Central memory CD8-positive, alpha-beta T cell (primary cell): ENCODE measurements at places on chromosomes 13 and 19.
A peak's percentile ranks its signal among the peaks of the same experiment; 100 is the strongest.

GRCh38 chr19:41590936-41591335 is 15.0 kb downstream of the CEACAM21 start:
- DNase-seq, result no peak

- no peak for DNase-seq
Measured at GRCh38 chr13:50026788-50027473, 11.7 kb downstream of the KCNRG start.

GRCh38 chr13:98576963-98577835 is at the start of gene STK24:
Gene STK24, minus strand, starts transcription at chr13:98577107. Its CDS starts 321 bp downstream, at chr13:98576786.
- DNase-seq, result peak; percentile 44

DNA sequence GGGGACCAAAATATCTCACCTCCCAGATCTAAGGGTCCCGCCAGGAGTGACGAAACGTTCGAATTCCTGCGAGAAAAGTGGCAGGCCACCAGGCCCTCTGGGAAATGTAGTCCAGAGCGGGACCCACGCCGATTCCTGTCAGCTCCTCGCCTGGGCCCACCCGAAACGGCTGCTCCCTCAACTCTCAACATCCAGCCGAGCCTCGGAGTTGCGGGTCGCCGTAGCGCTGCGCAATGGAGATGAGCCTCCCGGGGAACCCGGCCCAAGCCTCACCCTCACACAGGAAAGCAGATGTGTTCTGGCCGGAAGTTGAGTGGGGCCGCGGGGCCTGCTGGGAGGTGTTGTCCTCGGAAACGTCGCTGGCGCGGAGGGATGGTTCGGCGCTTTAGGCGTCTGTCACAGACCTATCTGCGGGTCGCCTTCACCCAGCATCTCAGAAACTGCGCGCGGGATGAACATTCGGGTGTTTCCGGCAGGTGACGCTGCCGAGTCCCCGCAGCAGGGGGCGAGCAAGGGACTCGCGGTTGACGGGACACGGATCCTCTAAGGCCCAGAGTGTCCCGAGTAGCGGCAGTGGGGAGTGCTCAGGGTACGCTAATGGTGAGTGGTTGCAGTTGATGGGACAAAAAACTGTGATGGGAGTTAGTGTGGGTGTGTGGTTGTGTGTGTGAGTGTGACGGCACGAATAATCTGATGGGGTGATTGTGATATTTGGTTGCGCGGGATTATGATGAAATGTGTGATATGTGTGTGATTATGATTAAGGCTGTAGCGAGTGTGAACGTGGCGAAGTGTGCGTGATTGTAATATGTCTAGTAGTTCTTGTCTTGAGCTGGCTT is at the start of the genes ZNF568 and ZNF829:
ZNF568 (plus strand) TSS at position 341 of the 839 bp plus-strand sequence. CDS start 6,439 bp downstream, outside the sequence.
ZNF829 (minus strand) TSS at position 300 of the 839 bp plus-strand sequence. CDS start 1,124 bp downstream, outside the sequence.
- peak; percentile 94 for DNase-seq

- DNase-seq, result no peak
Measured at GRCh38 chr13:84946192-84946591, 853.0 kb downstream of the SLITRK6 start.

- DNase-seq, result no peak
Measured at GRCh38 chr19:52722062-52723003, 12.5 kb downstream of the ZNF611 start.

DNA sequence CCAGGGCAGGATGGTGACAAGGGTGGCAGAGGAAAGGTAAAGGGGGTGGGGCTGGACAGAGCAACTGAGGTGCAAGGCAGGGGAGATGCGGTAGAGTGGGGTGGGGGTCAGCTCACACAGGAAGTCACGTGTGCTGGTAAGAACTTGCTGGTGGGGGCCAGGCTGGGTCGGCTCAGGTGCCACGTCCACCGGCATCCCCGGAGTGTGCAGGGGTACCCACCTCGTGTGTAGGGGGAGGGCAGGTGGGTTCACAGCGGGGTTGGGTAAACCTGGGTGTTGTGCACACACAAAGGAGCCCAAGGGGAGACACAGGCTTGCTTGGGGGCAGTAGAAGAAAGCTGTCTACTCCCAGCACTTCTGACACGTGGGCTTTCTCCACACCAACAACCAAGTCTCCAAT is 2.9 kb downstream of the ZNF835 start:
- no peak for DNase-seq

GRCh38 chr19:41427647-41428480 is 690 bp upstream of the B3GNT8 start:
- DNase-seq, result peak; percentile 36

GRCh38 chr13:45136741-45137504 is 16.6 kb downstream of the GTF2F2 start:
- DNase-seq, result no peak

- DNase-seq, result no peak
Measured at GRCh38 chr19:16599655-16600346, 27.6 kb upstream of the SLC35E1 start.

- DNase-seq, result no peak
Measured at GRCh38 chr13:30241532-30241931, 65.8 kb downstream of the KATNAL1 start.

DNA sequence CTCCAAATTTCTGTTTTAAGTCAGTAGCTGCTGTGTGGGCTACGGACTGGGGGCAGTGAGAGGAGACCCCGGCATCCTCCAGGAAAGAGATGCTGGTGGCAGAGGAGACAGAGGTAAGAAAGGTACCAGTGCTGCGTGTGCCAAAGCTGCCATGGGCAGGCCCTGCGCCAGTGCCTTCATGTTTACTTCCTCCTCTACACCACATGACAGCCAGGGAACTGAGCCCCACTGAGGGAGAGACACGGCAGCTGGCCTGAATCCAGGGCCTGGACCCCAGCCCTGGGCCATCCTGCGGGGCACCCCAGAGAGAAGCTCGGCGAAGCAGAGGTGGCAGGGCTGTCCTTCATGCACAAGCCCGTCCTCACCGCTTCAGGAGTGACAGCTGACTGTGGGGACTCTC is 22.7 kb upstream of the CCNP start:
- no peak for DNase-seq

GRCh38 chr19:47406711-47407416 is 12.5 kb downstream of the MEIS3 start:
- DNase-seq, result no peak

DNA sequence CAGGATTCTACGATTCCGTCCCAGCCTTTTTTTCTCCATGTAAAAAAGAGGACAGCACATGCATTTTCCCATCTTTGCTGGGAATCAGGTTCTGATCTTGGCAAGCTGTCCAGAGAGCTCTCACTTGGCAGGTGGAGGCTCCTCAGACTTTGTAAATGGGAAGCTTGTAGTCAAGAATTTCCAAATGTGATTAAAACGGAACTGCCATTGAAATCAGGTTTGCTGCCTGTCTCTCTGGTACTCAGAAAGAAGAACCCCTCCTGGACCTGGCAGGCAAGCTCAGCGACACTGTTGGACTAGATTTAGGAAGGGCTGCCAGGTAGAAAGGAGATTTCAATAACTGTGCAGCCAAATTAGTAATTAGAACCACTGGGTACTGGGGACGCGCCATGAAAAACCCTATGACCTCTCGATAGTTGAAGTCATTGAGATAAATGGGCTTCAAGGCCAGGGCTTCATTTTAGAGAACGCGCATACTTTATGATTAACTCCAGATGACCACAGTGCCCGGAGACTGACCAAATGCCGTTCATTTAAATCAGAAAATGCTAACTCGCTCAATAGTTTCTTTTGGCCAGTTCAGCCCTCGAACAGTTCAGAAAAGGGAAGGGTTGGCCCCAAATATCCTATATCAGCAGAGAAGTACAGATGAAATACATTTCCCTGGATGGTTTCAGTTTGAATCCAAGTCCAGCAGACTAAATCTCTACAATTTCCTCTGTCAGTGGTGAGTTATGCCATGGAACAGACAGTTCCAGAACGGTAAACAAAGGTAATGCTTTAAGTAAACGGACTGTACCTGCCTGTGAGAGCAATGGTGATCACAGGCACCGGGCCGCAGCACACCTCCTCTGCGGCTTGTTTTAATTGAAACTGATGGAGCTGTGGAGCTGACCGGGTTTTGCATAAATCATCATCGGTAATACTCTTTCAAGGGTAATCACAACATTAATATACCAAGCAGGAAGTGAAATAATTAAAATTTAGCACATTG is 517.4 kb downstream of the RFC3 start:
- DNase-seq, result no peak

GRCh38 chr19:41612483-41612882 is 14.4 kb downstream of the CEACAM4 start:
- no peak for DNase-seq

DNA sequence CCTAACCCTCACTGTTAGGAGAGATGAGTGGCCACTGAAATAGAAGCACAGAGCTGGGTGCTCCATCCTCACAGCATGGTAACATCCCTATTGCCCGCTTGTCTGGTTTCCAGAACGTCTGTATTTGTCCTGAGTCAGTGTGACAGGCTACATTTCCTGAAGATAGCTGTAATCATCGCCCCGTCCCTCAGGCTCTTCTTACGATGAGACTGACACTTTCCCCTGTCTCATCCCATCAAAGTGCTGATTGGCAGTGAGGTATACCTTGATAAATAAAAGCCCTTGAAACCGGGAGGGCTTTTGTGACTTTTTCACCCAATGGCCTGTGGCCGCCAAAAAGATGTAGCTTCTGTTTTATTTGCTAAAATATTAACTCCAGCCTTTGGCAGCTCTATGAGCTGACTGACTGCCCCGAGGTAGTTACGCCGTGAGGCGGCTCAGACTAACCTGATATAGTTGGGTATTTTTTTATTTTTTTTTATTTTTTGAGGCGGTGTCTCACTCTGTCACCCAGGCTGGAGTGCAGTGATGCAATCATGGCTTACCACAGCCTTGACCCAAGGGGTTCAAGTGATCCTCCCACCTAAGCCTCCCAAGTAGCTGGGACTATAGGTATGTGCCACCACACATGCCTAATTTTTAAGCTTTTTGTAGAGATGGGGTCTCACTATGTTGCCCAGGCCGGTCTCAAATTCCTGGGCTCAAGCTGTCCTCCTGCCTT is 5.7 kb upstream of the LRRC4B start:
- DNase-seq, result no peak

DNA sequence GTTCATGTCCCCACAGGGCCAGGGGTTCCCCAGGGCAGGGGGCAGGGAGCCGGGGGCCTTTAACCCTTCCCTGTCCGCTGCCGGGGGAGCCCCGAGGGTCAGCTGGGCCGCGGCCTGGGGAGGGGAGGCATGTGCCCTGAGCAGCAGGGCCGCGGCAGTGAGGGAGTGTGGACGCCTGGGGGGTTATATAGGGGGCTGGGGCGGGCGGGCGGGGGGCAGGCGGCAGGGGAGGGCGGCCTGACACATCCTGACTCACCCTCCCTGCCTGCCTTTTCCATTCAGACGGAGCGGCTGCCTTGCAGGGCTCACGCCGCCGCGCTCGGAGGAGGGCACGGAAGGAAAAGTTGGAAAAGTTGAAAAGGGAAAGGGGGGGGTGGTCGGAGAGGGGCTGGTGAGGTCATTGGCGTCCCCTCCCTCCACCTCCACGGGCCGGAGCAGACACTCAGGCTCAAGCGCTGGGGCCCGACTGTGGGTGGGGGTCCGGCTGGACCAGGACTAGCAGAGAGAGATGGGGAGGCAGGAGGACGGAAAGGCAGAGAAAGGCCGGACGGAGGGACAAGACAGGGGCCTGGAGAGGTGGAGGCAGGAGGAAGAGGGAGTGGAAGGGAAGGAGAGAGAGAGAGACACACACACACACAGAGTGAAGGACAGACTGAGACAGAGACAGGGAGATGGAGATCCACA is at the start of gene IL11:
IL11 (minus strand) TSS at position 159 of the 684 bp plus-strand sequence; CDS start at position 6, 153 bp downstream.
- no peak for DNase-seq

- DNase-seq, result no peak
Measured at GRCh38 chr19:48122421-48122820, 11.8 kb upstream of the PLA2G4C start.

DNA sequence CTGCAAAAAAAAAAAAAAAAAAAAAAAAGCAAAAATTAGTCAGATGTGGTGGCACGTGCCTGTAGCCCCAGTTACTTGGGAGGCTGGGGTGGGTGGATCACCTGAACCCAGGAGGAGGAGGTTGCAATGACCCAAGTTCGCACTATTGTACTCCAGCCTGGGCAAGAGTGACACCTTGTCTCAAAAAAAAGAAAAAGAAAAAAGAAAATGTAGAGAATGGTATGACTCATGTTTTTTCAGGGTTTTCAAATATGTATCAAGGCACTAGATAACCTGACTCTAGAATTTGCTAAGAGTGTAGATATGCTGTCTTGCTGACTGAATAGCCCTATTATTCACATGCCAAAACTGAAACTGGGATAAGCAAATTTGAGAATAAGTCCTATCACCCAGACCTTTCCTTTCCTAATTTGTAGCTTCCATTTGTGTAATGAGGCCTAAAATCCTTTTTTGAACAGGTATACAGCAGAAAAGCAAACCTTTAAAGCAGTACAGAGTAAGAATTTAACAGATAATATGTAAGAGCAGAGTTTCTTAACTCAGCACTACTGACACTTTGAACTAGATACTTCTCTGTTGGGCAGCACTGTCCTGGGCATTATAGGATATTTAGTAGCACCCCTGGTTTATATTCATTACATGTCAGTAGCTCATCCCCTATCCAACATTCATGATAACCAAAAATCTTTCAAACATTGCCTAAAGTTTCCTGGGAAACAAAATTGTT is 108.6 kb downstream of the ELF1 start:
- no peak for DNase-seq

DNA sequence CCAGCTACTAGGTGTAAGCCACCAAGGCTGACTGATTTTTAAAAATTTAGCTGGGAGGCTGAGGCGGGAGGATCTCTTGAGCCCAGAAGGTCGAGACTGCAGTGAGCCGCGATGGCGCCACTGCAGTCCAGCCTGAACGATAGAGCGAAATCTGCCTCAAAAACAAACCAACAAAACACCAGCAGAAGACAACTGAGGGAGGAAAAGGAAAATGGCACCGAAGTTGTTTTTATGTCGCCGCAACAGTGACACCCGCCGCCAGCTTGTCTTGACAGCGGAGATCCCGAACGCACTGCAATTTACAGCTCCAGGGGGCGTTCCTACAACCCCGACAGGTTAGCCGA is 298 bp upstream of the FAM98C start:
- DNase-seq, result no peak

GRCh38 chr19:14561847-14562351 is 10.0 kb downstream of the NDUFB7 start:
- DNase-seq, result no peak

GRCh38 chr13:85685436-85685835 is 113.8 kb downstream of the SLITRK6 start:
- no peak for DNase-seq

- DNase-seq, result no peak
Measured at GRCh38 chr19:679418-680286, 3.5 kb downstream of the FSTL3 start.

DNA sequence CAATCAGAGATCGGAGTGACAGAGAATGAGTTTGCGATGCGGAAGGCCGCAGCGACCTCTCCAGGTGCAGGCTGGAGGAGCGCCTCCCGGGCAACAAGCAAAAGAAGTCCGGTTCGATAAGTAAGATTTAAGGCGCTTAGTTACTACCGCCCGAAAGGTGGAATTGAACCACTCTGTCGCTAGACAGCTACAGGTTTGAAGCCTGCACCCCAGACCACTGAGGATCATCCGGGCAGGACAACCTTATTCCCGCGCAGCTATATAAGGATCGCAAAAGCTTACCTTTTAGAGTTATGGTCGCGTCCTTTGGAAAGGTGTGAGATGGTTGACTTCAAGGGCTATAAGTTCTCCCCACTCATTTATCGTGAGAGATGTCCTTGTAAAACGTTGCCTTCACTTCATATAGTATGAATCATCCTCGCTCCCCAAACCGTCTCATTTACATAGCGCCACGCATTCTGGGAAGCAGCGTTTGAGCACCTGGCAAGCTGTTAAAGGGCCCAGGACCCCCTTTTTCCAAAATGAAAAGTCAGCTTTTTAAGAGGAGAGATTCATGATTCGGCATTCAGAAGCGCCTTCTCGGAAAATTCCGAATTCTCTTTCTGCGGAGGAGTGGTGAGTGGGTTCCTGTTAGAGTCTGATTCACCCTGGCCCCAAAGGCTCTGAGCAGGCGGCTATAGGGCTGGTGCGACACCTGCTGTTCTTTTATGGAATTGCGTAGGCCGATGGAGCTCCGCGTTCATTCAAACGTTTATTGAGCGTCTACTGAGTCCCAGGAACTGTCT is 10.8 kb downstream of the FOSB start:
- DNase-seq, result peak; percentile 89

GRCh38 chr13:71638751-71639150 is 228.3 kb downstream of the DACH1 start:
- no peak for DNase-seq
